ENCODE measurements at places on chromosomes 4 and X.

DNA sequence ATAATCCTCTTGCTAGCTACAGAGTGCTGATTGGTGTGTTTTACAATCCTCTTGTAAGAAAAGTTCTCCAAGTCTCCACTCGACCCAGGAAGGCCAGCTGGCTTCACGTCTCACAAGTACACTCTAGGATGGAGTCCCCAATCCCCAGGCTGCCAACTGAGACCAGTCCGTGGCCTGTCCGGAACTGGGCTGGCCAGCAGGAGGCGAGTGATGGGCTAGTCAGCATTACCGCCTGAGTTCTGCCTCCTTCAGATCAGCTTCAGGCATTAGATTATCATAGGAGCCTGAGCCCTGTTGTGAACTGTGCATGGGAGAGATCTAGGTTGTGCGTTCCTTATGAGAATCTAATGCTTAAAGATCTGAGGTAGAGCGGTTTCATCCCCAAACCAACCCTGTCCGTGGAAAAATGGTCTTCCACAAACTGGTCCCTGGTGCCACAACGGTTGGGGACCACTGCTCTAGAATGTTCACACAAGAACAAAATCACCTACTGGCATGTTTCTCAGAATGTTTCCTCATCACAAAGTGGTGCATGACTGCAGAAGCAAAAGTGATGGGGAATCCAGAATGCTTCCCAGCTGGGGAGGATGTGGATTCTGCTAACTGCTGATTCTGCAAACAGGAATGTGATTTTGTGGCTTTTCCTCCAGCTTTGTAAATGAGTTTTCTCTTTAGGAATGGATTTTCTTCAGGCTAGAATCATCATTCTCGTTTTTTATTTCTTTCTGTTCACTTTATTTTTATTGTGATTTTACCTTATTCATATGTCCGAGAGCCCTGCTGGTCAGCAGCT is 40.9 kb downstream of the SEPTIN11 start:
- ATAC-seq = no peak

- ATAC-seq = no peak
Observed at GRCh38 chr4:18458465-18458864, 436.9 kb upstream of the LCORL start.

- no peak for ATAC-seq
Observed at GRCh38 chr4:8573266-8573665, 6.9 kb upstream of the GPR78 start.

GRCh38 chrX:110132450-110133114 is 129.7 kb downstream of the TMEM164 start:
- ATAC-seq = peak; percentile 74

- ATAC-seq = no peak
Observed at GRCh38 chr4:70277121-70277520, 34.7 kb downstream of the CSN3 start.

- ATAC-seq = no peak
Observed at GRCh38 chrX:586351-586750, 44.2 kb upstream of the SHOX start.

GRCh38 chr4:93182722-93183121 is 645.8 kb upstream of the ATOH1 start:
- ATAC-seq = no peak

Measured in activated CD4-positive, CD25-positive, alpha-beta regulatory T cell treated with anti-CD3 and anti-CD28 coated beads, Interleukin-2, amount 50 U/mL, for 24 hours (primary cell).